ENCODE measurements at places on chromosomes 1 and 21.
A peak's percentile ranks its signal among the peaks of the same experiment; 100 is the strongest.

- DNase-seq = peak; percentile 32
These were observed at the start of gene PRDM15 for GRCh38 chr21:41879190-41879998. Gene PRDM15 (minus strand): TSS chr21:41879344. CDS start chr21:41860363, 18,981 bp downstream.

DNA sequence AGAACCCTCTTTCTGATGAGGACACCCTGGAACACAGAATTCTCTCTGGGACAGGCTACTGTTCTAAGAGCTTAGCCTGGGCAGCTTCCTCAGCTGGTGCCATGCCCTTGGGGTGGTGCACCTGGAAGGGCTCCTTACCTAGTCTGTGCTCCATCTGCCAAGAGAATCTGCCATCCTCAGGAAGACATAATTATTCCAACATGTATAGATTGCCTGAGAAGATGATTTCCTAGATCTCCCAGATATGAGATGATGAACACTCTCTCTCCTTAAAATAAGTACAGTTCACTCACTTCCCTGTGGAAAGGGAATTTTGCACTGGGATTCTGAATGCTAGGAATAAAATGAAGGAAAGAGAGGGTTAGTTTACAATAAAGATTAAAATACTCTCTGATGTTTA lies 87.6 kb downstream of the NENF start:
- DNase-seq = no peak

GRCh38 chr1:86263101-86263500 lies 106.5 kb upstream of the COL24A1 start:
- DNase-seq = no peak

GRCh38 chr1:240737298-240737697 lies 125.3 kb upstream of the GREM2 start:
- no peak for DNase-seq

DNA sequence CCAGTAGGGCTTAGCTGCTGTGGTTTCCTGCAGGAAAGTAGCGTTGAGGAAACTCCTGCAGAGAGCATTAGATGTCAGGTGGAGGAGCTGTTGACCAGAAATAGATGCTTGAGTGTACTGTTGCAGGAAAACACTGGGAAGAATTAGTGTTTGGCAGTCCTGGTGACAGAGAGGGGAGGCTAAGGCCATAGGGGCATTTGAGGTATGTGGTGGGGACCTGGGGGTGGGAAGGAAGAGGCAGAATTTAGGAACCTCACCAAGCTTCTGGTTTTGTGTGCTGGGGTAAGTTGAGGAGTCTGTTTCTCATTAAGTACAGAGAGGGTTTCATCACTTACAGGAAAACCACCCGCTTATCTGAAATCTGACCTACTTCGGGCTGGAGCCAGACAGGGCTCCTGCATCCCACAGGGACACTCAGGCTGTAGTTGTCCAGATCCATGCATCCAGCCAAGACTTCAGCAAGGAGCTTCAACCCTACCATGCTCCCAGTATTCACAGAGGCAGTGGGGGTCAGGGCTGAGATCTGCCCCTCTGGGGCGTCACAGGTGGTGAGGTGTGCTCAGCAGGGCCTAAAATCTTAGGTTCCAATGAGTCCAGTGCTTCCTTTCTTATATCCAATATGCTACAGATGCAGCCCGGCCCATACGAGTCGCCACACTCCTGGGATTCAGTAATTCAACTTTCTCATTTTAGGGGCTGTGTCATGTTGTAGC lies 15.1 kb downstream of the SH2D2A start:
- peak; percentile 64 for DNase-seq

DNA sequence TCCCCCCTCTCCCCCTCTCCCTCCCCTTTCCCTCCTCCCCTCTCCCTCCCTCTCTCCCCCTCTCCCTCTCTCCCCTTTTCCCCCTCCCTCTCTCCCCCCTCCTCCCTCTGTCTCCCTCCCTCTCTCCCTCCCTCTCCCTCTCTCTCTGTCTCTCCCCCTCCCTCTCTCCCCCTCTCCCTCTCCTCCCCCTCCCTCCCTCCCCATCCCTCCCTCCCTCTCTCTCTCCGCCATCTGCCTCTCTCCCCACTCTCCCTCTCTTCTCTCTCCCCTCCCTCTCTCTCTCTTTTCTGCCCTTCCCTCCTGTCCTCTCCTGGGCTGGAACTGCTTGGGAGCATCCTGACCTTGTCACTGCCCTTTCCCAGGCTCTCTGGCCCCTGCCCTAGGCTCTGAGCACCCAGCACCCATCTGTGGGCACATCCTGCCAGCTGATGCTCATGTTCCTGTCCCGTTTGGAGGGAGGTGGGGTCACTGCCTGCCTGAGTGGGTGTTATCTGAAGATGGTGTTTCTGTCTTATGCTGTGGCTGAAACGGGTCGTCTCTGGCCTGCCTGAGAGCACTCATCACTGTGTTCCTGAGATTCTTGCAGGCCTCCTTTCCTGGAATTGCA lies 10.8 kb downstream of the FTCD start:
- DNase-seq = no peak

GRCh38 chr1:153773096-153773921 lies 1.9 kb upstream of the SLC27A3 start:
- DNase-seq = peak; percentile 86

GRCh38 chr1:216183007-216183406 lies 240.2 kb downstream of the USH2A start:
- no peak for DNase-seq

- no peak for DNase-seq
These were observed 99.4 kb downstream of the GIPC2 start for GRCh38 chr1:78145105-78145580.

GRCh38 chr1:157781048-157781447 lies 4.1 kb upstream of the FCRL2 start:
- DNase-seq = no peak

DNA sequence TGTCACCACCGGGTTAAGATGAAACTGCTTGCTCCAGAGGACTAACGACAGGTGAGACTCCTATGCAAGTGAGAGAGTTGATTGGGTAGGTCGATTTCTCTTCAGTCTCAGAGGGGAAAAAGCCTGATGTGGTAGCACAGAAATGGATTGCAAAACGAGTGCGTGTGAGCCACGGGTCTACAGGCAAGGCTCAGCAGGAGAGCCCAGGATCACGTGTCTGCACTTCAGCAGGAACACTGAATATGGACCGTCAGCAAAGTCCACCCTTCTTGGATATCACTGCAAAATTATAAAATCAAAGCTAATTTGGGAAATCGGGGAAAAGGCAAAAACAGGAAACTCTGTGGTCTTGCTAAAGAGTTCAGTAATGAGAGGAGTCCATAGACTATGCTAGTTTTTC lies 107.7 kb upstream of the ZNF648 start:
- peak; percentile 6 for DNase-seq
